ENCODE measurements at places on chromosomes 2 and 18. TPM values are rescaled to one million over a fixed set of nuclear protein-coding genes. Genes with fewer than 3 reads are reported as not detected.

DNA sequence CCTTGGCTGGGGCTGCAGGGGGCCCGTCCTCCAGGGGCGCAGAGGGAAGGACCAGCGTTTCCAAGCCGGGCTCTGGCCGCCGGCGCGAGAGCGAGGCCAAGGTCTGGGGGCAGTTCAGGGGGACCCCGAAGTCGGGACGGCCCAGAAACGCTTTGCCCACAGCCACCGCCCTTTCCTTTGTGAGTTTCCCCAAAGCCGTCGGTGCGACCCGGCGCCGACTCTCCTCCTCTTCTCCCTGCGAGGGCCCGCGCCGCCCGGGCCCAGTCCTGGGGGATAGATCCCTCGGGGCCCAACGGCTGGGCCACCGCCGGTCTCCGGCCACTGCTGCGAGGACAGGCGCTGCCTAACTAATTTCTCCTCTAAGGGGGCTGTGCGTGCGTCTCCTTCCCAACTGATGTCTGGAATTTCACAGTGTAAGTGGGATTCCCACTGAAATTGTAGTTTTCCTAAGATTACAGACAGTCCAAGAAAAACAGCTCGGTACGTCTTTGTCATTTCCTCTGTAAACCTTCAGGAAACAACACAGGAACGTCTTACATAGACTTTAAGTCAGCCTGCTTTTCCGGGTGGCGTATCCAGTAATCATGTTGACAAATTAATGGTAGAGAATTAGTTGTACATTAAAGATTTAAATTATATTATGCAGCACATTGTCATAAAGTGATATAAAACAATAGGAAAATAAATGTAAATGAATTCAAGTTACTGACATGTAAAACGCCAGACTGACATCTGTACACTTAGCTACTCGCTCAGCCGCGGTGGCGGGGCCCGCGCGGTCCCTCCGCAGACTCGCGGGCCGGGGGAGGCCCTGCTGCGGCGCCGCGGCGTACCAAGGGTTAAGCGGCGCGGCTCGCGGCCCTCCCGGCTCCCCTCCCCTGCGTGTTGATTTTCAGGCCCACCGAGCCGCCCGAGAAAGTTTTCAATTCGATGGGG is 139.4 kb upstream of the SIX3 start:
- DNase-seq = peak; percentile 83

Gene PROC
- 0.31 TPM for total RNA-seq

- DNase-seq = no peak
These were observed 1104.0 kb upstream of the PIK3C3 start for GRCh38 chr18:40851014-40851429.

Gene ADD2
- 79.4 TPM for total RNA-seq
